ENCODE measurements at places on chromosomes 5 and 9. TPM values are rescaled to one million over a fixed set of nuclear protein-coding genes. Genes with fewer than 3 reads are reported as not detected.

GRCh38 chr5:55570026-55570425 is 35.3 kb upstream of the PLPP1 start:
- no peak for DNase-seq

- peak; percentile 47 for DNase-seq
Measured at GRCh38 chr5:116766470-116766947, 191.9 kb upstream of the SEMA6A start.

DNA sequence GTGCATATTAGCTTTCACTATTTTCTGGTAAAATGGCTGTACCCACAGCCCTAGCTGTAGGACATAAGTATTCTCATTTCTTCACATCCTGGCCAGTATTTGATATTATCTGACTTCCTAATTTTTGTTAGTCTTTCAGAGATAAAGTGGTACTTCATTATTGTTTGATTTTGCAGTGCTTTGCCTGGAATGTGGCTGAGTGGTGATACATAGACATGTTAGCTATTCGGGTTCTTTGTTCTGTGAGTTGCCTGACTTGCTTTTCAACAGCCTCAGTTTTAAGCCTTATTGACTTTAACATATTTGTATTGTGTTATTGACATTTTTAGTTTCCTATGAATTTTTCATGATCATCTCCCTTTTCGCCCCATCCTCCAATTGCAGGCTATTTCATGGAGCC is 161.1 kb downstream of the GABBR2 start:
- DNase-seq = no peak

GRCh38 chr5:173055722-173055982 is 500 bp upstream of the CREBRF start:
- DNase-seq = no peak

DNA sequence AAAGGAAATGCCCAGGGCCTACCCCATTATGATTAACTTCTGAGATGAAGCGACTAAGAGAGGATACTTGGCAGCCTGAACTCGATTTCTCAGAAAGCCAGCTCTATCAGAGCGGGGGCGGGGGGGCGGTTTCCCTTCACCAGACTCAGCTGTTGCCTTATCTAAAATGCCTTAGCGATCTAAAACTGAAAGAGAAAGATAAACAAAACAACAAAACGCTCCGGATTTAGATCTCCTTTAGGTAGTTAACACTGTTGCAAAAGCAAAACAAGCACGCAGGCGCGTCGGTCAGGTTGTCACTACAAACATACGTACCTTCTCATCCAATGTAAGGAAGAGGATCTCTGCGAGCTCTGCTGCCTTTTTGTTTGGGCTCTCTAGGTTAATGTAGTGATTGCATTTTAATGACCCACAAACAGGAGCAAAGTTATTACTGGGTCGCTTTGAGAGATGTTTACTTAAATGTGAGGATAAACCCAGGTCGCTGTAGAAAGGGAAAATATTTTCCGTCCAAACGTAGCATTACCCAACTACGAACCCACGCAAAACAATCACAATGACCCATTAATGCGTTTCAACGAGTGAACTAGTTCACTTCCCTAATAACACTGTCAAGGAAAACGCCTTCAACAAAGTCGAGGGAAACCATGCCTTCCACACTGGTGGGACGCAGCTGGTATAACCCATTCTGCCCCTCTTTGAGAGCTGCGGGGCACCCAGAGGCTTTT is 982 bp downstream of the EPB41L4A start:
- DNase-seq = peak; percentile 38

DNA sequence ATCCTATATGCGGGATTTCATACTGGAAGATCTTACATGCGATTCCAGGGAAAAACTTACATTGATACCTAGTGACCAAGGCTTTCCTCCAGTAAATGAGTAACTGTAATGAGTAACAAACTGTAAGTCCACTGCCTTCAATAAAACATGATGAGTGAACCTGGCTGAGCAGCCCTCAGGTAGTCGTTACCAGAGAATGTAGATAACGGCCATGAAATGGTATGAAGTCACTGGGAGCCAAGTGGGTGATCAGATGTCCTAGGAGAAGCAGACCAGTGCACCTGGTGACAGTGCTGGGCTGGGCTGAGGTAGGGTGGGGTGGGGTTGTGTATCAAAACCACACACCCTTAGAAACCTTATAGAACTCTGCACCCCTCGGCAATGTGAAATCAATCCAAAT is 203.6 kb downstream of the ALDH1A1 start:
- peak; percentile 1 for DNase-seq

DNA sequence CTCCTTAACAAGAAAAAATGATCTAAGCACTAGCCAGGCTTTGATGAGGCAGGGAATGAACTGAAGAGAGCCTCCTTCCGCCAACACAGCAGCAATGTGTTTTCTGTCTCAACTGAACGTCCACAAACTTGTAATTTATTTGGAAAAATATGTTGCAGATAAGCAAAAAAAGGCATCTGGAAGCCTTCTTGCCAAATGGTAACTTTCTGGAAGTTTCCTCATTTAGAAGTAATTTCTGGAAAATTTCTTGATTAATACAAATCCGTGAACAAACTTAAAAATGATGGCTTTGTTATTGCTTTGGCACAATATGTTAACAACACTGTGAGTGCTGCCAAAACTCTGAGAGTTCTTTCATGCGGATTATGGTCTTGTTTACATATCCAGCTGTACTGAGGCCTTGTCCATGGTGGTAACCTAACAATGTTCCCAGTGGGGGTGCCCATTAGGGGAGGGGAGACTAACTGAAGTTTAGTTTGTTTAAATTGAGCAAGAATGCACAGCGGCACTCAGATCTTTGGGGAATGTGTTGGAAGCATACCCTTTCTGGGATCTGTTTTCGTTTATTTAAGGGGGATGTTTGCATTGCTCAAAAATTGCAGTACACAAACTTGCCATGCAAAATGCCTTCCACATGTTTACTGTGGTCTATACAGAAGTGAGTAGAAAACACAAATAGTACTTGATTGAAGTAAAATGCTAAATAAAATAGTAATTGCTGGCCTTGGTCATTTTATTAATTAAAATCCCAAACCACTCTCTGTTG is 334.7 kb downstream of the NR2F1-AS1 start:
- no peak for DNase-seq

- DNase-seq = no peak
Measured at GRCh38 chr9:113875459-113876150, 504 bp upstream of the ZNF618 start.

GRCh38 chr5:39475159-39475571 is 50.4 kb upstream of the DAB2 start:
- DNase-seq = no peak

DNA sequence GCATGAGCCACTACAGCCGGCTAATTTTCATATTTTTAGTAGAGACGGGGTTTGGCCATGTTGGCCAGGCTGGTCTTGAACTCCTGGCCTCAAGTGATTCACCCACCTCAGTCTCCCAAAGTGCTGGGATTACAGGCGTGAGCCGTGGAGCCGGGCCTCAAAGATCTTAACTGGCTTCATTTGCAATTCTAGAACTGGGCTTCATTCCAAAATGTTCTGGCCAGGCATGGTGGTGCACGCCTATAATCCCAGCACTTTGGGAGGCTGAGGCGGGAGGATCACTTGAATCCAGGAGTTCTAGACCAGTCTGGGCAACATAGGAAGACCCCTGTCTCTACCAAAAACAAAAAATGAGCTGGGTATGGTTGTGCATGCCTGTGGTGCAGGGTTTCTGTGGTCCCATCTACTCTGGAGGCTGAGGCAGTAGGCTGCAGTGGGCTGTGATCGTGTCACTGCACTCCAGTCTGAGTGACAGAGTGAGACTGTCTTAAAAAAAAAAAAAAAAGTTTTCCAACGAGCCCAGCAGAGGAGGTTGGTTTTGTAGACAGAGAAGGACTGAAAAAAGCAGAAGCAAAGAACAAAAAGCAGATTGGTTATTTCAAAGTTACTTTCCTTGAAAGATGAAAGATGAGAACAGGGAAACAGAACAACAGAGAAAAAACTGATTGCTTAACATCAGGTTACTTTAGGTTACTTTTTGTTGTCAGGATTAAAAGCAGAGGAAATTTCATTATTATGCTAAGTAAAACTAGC is 78.2 kb downstream of the ANKRD55 start:
- no peak for DNase-seq

DNA sequence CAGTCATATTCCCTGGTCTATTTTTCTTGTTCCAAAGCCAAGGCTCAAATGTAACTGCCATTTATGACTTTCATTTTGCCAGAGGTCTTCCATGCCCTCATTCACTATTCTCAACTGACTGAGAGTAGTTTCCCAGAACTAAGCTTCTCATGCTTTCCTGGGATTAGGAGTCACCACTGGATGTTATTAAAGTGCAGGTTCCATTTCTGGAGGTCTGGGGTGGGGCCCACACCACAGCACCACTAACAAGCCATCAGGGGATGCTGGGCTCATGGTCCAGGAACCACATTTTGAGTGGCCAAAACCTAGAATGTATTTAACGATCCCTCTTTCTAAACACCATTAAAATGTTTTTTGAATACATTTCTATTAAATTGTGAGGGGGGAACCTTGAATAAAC is 677.6 kb downstream of the SEMA5A start:
- no peak for DNase-seq

DNA sequence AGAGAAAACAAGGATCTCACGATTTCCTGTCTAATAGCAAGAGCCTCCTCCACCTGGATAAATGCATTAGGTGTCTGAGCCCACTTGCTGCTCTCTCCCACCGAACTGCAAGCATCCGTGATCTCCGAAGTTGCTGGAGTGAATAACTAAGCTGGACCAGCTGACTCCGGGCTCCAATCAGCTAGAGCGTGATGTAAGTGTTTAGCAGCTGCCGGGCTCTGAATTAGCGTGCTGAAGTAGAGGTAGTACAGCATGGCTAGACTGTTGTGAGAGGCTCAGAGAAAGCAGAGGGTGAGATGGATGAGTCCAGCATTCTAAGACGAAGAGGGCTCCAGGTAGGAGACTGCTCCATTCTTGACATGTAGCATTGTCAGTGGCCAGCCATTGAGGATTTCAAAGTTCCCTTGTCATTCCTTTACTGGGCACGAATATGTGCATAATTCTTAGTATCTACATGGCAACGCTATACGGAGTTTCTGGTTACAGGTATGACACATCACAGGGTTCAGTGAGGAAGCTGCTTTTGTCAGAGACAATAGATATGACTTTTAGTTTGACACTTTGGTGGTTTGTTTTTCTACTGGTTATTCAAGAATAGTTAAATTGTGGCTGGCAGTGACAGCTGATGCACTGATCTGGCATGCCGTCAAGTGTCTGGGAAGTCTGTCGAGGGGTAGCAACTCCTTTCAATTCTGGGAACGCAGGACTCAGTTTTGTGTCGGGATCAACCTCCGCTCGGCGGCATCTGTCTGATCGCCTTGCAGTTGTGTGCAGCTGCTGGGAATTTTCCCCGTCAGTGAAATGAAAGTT is 232.6 kb downstream of the MAST4 start:
- peak; percentile 16 for DNase-seq

- no peak for DNase-seq
Measured at GRCh38 chr5:89435347-89435746, 552.4 kb upstream of the MEF2C start.

- no peak for DNase-seq
Measured at GRCh38 chr5:179233909-179234562, 111.2 kb downstream of the ADAMTS2 start.

- no peak for DNase-seq
Measured at GRCh38 chr9:126114850-126115460, 211.7 kb upstream of the MVB12B start.

SEMA4D gene
- total RNA-seq = 1.7 TPM

TEK gene
- 1.5 TPM for total RNA-seq

ERAP2 gene
- total RNA-seq = 22.5 TPM

LCN9 gene
- total RNA-seq = not detected

MEIKIN gene
- not detected for total RNA-seq

PAPPA gene
- total RNA-seq = 1.9 TPM

Measured in Caki2 (cell line).